ENCODE measurements at places on chromosomes 7 and 10.
A peak's percentile ranks its signal among the peaks of the same experiment; 100 is the strongest.

GRCh38 chr7:116210345-116211005, at the start of gene TES:
Gene TES (plus strand): TSS chr7:116210539. CDS start chr7:116210708, 169 bp downstream.
- peak; percentile 48 for DNase-seq

DNA sequence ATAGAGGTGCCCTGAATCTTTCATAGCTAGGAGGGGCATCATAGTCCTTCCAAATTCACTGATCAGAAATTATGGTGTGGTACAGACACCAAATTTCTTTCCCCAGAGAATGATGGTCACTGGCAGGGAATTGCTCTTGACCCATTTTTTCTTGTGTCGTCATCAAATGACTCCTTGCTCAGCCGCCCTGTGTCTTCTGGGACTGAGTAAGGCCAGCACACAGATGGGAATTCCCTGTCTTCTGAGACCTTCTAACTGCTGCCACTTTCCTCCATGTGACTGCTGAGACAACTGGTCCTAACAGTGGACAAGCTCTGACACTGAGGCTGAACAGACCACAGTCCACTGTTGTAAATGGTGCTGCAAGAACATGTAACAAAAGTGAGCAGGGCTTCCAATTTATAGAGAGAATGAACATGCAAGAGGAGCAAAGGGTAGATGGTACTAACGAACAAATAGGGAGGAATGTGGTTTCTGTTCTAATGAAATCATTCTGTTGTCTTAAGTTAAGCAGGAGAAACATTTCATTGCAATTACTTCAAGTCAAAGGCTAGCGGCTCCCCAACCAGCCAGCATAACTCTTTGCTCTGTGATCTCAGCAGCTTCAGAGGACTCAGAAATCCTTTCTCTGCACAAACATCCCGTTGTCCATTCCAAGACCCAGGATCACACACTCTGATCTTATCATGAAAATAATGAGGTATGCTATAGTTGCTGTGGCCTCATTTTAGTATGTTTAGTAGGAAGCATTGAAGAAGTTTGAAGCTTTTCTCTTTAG, 235.9 kb upstream of the PRSS1 start:
- DNase-seq = no peak

DNA sequence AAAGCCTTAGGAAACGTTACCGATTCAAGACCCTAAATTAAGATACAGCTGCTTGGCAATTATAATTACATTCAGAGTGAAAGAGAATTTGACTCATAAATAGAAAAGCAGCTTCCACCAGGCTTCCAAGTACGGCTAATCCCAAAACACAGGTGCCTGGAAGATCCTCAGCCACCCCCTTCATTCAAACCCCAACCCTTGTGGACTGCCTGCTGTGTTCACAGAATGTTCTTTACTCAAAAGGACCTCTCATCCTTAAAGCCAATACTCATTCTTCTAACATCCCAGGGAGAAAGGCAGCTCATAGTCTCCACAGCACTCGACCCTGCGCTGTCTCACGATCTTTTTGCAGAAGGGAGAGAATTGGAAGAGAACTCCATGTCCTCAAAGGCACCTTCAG, 32.9 kb downstream of the RNF32 start:
- DNase-seq = no peak

DNA sequence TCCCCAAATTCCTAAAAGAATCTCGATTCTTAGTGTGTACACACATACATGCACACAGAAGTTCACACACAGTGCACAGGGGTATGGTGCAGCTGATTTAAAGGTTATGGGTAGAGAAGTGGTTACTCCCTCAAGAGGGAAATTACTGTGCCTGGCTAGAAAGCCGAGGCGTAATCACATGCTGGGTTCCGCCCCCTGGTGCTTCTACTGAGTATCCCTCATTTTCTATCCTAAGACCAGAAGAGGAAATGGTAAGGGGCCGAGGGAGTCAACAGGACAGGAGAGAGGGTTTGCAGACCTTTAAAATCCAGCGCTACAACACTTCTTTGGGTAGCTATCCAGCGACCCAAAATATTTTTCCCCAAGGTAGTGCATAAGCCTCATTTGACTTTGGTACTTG, 147.3 kb upstream of the TMEM196 start:
- no peak for DNase-seq

- DNase-seq = no peak
Observed at GRCh38 chr10:78524941-78525340, 491.3 kb downstream of the RPS24 start.

DNA sequence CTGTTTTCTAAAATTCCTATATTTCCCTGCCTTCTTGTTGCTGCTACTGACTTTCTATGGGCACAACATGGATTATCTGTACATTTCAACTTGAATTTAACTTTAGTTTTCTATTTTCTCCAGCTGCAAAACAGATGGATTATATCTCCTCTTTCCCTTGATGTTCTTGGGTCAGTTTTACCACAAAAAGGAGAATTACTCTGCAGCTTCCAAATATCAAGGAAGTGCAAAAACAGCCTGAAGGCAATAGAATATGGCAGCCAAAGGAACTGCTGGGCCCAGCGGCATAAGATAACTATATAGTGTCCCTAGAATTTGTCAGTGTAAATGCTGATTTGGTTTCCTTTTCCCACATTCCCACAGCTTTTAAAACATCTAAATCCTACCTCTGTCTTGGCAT, 29.1 kb downstream of the CPED1 start:
- DNase-seq = no peak

DNA sequence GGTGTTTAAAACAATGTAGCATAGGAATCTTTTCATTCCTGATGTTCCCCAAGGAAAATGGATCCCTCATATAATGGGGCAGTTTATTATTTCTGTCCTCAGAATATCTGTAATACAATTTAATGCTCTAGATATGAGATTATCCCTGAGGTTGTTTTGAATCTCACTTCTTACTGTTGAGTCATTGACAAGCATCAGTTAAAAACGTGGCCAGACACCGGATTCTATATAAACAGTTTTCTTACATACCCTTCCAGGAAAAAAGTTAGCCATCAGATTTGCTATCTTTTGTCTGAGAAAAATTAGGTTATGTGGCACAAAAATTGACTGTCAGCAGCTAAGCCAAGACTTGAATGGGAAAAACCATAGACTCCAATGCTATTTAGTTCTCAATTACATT, 539.8 kb upstream of the CELF2 start:
- no peak for DNase-seq

- no peak for DNase-seq
Observed at GRCh38 chr7:142804728-142805207, 34.0 kb downstream of the PRSS2 start.

DNA sequence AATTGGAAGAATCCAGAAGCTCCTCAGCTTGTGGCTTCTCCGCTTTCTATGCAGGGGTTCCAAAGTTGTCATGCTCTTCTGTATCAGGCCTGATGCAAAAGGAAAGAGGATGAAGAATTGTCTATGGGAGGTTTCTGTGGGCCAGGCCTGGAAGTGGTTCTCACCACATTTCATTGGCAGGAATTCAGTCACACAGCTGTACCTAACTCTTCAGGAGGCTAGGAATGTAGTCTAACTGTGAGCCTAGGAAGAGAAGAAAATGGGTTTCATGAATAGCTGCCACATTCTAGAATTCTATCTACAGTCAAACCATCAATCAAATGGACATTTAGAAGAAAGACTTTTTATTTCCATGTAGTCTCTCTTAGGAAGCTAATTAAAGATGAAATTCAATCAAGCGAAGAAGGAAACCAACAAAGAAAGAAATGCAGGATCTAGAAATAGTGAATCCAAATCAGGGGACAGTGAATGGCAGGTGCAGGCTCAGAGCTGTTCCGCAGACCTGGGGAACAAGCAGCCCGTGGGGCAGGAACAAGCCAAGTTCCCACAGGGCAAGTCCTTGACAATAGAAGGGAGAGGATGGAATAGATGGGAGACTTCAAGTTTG, 25.4 kb upstream of the USP6NL start:
- no peak for DNase-seq

GRCh38 chr7:42055171-42055570, 181.8 kb downstream of the GLI3 start:
- no peak for DNase-seq

DNA sequence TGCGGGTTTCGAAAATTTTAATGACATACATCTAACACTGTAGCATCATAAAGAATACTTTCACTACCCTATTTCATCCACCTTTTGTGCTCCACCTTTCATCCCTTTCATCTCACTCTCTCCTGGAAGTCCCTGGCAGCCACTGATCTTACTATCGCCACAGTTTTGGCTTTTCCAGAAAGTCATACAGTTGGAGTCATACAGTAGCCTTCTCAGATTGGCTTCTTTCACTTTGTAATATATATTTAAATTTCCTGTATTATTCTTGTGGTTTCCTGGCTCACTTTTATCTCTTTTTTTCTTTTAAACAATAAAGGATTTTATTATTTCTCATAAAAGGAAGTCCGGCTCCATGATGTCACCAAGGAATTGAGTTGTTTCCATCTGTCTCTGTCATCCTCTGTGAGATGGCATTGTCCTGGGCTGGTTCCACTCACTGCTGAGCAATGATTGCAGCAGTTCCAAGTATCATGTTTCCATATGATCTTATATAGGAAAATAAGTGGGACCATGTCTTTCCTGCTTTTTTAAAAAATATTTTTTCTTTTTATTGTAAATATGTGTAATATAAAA, 626.3 kb downstream of the POM121L12 start:
- no peak for DNase-seq

- no peak for DNase-seq
Observed at GRCh38 chr7:116461500-116461899, 38.0 kb upstream of the CAV2 start.

DNA sequence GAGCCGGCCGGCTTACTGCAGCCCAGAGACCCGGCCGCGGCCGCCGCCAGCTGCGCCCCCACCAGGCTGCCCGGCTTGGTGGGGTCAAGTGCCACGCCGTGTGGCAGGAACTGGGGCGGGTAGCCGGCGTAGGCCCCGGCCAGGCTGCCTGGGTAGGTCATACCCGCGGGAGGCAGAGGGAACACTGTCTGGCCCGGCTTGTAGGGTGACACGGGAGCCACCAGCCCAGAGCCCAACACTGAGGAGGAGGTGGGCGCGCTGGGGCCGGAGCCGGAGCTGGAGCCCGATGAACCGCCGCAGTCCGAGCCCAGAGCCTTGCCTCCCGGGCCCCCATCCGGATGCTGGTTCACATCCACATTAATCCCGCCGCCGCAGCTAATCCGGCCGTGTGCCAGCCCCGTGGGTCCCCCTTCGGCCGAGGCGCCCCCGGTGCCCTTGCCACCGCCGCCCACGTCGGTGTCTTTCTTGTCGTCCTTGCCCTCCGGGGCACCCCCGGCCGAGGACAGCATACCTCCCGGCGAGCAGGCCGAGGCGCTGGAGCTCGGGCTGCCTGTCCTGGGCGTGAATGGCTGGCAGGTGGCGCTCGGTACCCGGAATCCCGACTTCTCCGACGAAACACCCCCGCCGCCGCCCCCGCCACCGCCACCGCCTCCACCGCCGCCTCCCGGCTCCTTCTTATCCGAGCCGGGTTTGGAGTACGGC, 2.0 kb downstream of the ZNF503 start:
- peak; percentile 66 for DNase-seq

DNA sequence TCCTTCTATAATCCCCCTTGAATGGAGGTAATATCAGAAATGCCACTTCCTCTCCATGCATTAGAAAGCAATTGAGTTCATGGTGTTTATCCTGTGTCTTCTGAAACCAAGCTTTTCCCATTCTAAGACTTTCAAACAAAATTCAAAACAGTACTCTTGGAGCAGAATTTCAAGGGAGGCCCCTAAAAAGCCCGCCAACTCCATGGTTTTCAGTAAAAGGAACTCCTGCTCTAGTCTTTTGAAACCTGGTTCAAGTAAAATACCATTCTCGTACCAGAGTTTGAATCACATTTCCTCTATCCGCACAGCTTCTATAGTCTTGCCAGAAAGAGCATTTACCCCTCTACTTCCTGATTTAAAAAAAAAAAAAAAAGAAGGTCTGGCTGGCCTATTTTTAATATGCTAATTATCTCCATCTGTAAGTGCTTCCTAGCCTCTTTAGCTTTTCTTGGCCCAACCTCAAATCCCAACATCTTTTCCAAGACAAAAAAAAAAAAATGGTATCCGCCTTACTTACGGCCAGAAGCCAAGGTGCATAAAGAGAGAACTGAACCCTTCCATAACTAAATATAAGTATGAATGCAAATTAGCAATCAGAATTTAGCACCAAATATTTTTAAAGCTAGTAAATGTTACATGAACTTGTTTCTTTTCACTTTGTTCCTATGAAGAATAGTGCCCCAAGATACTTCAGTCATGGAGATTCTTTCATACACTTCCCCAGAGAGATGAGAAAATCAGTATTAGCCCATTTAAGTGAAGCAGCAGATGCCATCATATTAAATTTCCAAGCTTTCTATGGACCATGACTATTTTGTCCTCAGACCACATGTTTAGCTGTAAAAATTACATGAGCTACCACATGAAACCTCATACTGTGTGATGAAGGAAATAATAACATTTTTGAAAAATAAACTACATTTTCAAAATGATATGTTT, 199.9 kb upstream of the FAM3C start:
- no peak for DNase-seq

DNA sequence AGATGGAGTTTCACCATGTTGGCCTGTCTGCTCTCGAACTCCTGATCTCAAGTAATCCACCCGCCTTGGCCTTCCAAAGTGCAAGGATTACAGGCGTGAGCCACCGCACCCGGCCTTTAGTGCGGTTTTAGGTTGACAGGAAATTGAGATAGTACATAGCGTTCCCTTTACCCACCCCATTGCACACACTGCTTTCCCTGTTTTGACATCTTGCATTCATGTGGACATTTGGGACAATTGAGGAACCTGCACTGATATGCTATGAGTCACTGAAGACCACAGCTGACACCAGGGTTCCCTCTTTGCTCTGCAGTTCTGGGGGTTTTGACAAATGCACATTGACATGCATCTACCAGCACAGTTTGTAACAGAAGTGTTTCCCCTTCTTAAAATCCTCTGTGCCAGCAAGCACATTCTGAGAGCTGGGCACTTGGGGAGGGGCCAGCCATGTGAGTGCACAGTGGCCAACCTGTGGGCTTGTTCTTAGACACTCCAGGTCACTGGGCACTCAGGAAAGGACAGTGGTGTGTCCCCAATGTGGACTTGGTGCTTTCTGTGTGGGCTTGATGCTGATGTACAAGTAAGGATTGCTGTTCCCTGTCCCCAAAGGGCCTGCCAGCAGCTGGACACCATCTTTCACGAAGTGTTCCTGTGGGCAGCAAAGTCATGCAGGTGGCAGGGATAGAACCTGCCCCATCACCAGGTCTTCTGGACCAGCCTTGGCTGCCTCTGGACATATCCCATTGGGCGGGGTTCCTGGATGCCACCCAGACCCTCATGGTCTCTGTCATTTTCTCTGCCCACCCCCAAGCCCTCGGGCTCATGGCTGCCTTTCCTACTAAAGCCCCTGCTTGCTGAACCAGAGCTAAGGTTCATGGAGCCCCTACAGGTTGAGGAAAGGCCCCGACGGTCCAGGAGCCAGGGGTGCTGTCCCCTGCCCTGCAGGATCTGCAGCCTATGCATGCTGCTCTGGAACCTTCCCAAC, 579.8 kb downstream of the GLRX3 start:
- no peak for DNase-seq

DNA sequence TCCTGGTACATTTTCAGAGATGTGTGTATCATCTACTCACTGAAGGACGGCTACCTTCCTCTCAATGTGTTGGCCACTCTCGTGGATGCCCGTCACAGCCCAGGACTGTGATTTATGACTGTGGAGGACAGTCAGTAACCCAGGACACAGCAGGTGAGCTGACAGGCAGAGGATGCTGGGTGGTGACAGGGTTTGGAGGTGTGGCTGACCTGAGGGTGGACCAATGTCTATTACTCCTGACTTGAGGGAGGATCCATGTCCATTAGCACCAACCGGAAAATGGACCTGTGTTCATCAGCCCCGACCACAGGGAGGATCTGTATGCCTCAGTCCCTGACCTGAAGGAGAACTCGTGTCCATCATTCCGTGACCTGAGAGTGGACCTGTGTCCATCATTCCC, 96.1 kb downstream of the ADCY1 start:
- DNase-seq = no peak
